ENCODE measurements at places on chromosomes 7 and 10.

- DNase-seq: no peak
Observed at GRCh38 chr10:31034098-31034909, 2.6 kb upstream of the ZNF438 start.

- DNase-seq: no peak
Observed at GRCh38 chr7:146008293-146008692, 108.3 kb upstream of the CNTNAP2 start.

DNA sequence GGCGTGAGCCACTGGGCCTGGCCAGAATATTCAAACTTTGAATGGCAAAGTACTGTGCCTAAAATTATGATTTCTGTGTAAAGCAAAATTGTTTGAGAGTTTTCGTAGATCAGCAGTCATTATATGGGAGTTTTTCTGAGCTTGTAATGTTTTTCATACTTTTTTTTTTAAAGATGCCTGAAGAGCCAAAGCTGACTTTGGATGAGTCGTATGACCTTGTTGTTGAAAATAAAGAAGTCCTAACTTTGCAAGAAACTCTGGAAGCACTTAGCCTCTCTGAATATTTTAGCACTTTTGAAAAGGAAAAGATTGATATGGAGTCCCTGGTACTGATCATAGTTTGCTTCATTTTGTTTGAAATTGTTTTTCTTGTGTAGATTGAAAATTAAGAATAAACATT lies 26.7 kb downstream of the SEC23IP start:
- DNase-seq: no peak

DNA sequence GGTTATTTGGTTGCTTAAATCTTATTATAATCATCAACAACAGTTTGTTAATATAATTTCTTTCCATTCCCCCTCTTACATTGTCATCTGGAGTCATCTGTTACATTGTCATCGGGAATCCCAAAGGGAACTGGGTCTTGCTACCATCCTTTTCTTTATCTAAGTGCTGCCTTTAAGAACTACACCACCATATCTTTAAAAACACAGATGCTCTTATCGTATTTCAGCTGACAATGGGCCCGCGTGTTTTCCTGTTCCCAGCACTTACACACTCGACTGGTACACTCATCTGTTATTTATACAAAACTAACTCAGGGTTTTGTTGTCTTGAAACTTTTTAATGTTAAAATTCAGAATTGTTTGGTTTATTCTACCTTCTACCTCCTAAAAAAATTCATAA lies 256.2 kb upstream of the MGMT start:
- no peak for DNase-seq

GRCh38 chr7:105016068-105016708 lies 2.2 kb downstream of the KMT2E start:
- no peak for DNase-seq

DNA sequence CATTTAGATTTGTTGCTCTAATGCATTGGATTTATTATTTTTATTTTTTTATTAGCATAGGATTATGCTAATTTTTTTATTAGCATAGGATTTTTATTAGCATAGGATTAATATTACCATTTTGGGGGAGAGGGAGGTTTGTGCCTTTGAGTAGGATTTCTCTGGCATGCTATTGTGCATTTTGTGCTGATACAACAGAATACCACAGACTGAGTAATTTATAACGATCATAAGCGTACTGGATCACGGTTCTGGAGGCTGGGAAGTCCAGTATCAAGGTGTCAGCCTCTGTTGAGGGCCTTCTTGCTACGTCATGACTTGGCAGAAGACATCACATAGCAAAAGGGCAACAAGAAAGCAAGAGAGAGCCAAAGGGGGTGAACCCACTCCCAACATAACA lies 187.5 kb downstream of the XPNPEP1 start:
- no peak for DNase-seq

DNA sequence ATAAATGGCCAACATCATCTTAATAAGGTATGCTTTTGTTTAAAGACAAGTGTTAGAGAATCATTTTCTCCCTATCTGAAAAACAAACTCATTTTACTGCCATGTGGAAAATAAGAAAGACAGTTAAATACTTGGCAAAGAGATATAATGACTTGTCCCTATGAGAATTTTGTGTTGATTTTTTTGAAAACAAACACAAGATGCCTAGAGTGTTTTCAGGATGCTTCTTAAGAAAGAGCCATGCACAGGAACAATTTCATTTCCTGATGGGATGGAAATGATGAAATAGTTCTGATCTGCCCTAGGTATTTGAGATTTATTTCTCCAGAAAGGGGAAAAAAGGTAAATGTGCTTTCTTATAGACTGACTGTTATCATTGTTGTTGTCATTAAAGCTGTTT lies 237.5 kb upstream of the GNAI1 start:
- DNase-seq: no peak

- no peak for DNase-seq
Observed at GRCh38 chr10:77561991-77562390, 75.6 kb downstream of the KCNMA1 start.

DNA sequence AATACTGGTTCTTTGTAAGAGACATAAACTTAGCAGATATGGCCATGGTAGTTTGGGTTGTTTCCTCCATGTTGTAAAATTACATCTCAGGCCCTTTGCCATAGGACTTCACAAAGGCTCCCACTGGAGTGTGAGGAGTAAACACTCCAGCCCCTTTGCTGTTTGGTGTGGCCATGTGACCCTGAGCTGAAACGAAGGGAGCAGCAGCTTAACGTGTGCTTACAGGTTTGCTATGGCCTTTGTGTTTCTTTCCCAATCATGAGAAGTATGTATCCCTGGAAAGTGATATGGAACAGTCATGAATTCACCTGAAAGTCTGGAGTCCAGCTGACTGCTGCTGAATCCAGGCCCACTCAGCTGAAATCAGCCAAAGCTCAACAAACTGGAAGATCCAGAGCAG lies 23.8 kb upstream of the SFTPA1 start:
- DNase-seq: no peak

- no peak for DNase-seq
Observed at GRCh38 chr7:26574476-26574875, 282.8 kb downstream of the SNX10 start.

- DNase-seq: no peak
Observed at GRCh38 chr7:128206747-128207500, 34.2 kb upstream of the LEP start.

DNA sequence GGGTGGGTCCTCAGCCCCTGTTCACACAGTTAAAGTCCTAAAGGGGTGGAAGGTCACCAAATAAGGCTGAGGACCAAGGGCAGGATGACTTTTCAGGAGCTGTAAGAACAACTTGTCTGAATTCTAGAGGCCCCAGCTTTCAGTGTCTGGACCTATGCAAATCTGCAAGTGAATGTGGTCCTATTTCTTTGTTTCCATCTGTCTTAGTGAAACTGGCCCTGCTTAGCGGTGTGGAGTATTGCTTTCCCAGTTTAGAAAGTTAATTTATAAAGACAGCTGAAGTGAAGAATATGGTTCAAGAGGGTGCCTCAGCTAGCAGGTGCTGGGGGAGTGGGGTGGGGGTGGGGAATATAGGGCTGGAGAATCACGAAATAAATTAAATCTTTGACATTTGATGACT lies 40.1 kb downstream of the HHEX start:
- no peak for DNase-seq

DNA sequence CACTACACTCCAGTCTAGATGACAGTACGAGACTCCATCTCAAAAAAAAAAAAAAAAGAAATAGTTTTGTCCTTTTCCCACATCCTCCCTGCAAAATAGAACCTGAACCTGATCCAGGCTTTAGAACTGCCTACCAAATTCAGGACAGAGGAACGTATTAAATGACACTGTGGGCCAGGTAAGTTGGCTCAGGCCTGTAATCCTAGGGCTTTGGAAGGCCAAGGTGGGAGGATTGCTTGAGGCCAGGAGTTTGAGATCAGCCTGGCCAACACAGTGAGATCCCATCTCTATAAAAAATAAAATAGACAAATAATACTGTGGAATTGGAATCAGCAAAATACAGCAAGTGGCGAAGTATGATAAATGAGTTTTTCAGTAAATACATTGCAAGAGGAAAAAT lies 10.0 kb upstream of the BNIP3 start:
- no peak for DNase-seq

DNA sequence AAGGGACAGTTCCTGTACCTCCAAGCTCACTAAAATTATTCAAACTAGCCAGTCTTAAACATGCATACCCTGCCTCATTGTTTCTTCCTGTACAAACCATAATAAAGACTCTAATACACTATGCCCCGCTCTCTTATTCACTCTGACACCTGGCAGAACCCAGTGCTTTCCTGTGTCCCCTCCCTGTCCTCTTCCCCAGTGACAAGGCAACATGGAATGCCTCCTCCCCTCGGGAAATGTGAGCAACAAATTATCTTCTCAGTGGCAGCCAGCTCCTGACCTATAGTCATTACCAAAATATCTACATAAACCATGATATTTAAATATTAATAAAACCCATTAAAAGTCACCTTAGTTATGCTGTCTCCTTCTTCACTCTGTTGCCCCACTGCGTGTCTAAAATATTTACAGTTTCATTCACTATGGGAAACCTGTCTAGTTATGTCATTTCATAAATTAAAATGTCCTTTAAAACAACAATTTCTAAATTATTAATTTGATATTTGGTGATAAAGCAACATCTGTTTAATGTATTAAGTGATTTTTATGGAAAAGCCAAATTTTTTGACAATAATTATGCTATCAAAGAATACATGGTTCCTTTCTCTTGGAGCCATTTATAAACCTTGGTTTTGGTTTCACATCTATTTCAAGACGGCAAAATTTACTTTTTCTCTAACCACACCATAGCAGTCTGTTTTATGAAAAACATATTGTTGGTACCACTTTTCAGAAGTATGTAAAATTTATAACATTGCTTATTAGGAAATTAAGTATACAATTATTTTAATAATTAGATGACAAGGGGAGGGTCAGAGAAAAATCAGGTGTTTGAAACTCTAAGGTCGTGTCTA lies 1355.2 kb downstream of the XPNPEP1 start:
- no peak for DNase-seq

DNA sequence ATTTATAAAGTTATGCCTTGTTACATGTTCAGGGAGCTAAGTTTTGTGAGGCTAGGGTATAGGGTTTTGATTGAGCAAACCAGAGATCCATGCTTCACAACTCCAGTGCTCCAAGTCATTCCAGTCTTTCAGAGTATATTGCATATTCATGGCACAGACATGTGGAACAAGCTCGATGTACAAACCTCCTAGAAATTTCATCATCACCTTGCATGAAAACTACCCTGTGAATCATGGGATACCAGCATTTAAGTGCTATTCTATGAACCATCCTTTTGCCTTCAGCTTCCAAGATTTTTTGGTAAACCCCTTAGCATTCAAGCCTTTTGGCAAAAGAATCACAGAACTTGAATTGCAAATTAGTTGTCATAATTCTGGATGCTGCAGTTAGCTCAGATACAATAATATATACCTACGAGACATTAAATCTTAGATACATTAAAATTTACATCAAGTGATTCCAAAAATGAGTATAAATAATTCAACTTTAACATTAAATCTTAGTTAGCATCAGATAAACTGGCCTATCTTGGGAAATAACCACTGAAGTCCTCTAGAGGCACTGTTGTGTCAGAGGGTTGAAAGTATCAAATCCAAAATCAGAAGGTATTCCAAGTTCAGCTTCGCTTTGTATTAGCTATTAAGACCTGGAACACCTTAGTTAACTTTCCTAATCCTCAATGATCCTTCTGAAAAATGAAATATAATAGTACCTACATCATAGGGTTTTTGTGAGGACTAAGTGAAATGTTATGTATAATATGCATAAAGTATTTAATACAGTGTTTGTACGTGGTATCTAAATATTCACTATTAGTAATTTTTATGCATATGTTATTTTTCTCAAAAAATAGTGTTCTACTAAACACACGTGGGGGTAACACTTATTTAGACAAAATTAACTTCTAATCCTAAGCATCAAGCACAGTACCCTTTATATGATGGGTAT lies 55.5 kb upstream of the CABCOCO1 start:
- no peak for DNase-seq

- DNase-seq: no peak
Observed at GRCh38 chr10:29280488-29280840, 8.4 kb upstream of the LYZL1 start.

Data from stimulated activated CD4-positive, alpha-beta T cell treated with anti-CD3 and anti-CD28 coated beads, TNF-alpha, amount 100 ng/mL, for 4 hours (primary cell).